GM18507 (cell line): ENCODE measurements at places on chromosomes 5 and 9.

GRCh38 chr9:104506565-104506964, 2.5 kb downstream of the OR13F1 start:
- no peak for DNase-seq

DNA sequence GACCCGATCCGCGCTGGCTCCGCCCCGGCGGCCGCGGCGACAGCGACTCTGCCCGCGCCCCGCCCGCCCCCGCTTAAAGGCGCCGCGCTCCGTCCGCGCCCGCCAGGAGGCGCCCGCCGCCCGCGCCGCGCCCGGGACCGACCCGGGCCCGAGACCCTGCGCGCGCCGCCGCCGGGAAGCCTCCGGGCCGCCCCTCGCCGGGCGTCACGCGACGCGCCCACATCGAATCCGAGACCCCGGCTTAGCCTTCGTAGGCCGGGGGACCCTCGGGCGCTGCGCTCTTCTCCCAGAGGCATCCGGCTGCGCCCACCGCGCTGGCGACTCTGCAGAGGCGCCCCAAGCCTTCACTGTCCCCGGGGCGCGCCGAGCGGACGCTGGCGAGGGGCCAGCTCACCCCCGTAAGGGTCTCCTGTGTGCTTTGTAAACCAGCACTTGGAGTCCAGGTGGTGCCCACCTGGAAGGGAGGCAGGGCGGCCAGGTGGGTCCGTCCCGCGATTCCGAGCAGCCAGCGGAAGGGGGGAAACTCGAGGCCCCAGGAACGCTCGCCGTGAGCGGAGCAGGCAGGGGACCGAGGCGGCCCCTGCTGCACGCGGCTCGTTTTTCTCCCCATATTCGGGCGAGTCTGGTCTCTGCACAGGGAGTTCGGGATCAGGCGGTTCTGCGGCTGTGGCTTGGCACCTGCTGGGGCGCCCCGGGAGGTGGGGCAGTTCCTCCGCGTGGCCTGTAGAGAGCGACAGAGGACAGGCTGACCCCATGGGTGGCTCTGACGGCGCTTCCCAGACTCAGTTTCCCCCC, 423 bp upstream of the ABCA2 start:
- no peak for DNase-seq

- no peak for DNase-seq
Observed at GRCh38 chr9:136588663-136589464, 43.0 kb upstream of the NOTCH1 start.

DNA sequence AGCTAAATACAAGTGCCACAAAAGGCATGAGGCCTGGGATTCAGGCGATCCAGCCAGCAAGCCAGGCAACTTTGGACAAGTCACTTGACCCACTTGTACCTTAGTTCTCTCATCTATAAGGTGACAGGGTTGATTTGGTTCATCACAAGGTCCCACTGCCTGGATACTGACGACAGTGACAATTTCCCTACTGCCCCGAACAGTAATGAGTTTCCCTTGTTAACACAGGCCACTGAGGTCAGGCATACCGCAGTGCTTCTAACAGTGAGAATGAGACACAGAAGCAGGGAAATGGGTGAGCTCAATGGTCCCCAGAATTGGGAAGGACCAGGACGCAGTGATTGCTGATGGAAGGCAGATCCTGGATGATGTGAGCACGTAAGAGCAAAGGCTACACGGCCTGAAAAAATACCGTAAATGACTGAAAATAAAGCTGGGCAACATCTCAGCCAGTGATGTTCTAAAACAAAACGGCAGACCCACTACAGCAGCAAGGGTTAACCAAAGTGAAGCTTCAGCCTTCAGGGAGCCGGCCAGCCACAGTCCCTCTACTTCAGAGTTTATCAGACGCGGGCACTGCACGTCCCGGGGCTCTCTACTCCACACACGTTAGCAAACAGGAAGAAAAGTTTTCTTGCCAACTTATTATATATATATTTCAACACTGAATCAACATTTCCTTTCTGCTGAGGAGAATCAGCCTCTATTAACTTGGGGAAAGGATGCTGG, 846 bp downstream of the MGAT1 start:
- no peak for DNase-seq

DNA sequence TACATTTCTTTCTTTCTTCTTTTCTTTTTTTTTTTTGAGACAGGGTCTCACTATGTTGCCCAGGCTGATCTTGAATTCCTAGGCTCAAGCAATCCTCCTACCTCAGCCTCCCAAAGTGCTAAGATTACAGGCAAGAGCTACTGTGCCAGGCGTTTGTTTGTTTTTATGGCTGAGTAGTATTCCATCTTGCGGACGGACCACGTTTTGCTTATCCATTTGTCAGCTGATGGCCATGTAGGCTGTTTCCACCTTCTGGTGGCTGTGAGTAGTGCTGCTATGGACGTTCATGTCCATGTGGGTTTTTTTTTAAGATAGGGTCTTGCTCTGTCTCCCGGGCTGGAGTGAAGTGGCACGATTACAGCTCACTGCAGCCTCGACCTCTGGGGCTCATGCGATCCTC, 2.5 kb downstream of the DOK3 start:
- no peak for DNase-seq

GRCh38 chr5:17024686-17025180, 88.6 kb upstream of the MYO10 start:
- DNase-seq = no peak

GRCh38 chr9:98101868-98102273, 17.2 kb downstream of the TRIM14 start:
- peak; percentile 71 for DNase-seq

DNA sequence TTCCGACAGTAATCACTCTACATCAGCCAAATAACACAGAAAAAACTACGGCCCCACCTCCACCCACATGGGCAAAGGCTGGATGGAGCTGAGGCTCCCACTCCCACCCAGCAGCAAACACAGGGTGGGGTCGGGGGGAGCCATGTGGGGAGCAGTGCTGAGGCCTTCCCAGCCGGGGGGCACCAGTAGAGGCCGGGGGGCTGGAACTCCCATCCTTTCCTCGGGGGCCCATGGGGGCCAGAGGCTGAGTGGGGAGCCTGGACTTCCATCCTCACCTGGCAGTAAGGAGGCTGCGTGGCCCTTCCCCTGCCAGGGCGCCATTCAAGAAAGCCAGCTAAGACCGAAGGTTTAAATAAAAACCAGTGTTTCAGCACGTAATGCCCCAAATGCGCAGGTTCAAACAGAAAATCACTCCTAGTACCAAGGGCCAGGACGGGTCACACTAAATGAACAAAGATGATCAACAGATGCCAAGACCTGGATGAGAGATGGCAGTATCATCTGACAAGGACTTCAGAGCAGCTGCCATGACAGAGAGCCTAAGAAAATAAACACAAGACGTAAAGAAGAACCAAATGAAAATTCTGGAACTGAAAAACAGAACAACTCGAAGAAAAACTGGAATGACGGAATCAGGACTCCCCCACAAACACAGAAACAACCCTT, 9.4 kb downstream of the CCDC127 start:
- DNase-seq = no peak

DNA sequence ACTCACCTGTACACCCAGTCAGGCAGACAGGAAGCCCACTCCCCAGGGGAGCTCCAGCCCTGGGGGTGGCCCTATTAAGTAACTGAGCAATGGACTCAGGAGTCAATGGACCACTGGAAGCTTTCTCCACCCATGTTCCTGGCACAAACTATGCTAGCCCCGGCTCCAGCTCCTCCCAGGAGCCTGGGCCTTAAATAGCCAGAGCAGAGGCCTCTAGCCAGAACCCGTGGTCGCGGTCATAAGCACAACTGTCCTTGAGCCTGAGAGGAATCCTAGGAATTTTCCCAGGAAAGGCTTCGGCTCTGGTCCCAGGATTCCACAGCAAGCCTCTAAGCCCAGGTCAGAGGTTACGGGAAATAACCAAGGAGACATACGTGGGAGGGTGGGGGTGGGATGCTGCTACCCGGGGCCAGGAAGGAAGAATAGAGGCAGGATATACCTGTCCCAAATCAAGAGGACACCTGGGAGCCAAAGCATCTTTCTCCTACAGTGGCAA, 5.5 kb downstream of the SEPTIN8 start:
- DNase-seq = no peak

DNA sequence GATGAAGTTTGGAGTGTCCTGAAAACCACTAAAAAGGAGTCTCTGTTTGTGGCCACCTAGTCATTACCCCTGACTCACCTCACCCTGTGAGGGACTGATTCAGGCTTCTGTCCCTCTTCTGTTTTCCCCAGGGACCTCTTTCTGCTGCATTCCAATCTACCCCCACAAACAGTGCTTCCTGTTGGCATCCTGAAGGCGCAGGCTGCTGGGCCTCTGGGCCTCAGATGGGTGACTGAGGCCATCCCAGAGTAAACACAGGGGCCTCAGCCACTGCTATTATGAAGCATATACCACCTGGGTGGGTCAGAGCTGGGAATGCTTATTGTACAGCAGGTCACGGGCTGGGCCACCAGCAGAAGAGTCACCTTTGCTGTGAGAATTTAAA, 20.0 kb downstream of the MORN5 start:
- no peak for DNase-seq

GRCh38 chr9:20297646-20298084, 324.6 kb downstream of the MLLT3 start:
- DNase-seq = no peak

GRCh38 chr5:149680810-149681221, 49.3 kb upstream of the PPARGC1B start:
- peak; percentile 59 for DNase-seq
